ENCODE measurements at places on chromosomes 1 and 21. TPM values are rescaled to one million over a fixed set of nuclear protein-coding genes. Genes with fewer than 3 reads are reported as not detected.

Gene PADI6
- total RNA-seq: not detected

Gene S1PR1
- 63.9 TPM for total RNA-seq

Gene GPR37L1
- not detected for total RNA-seq

Gene TEX35
- total RNA-seq: not detected

- no peaks in the 10 kb centered on the region for H3K36me3 ChIP-seq
- no peak overlapping the region for H3K4me3 ChIP-seq
- H3K27ac ChIP-seq: no peak overlapping the region
- H3K27me3 ChIP-seq: no peaks in the 10 kb centered on the region
These were observed 329.4 kb upstream of the ESRRG start for GRCh38 chr1:217052626-217053025.

DNA sequence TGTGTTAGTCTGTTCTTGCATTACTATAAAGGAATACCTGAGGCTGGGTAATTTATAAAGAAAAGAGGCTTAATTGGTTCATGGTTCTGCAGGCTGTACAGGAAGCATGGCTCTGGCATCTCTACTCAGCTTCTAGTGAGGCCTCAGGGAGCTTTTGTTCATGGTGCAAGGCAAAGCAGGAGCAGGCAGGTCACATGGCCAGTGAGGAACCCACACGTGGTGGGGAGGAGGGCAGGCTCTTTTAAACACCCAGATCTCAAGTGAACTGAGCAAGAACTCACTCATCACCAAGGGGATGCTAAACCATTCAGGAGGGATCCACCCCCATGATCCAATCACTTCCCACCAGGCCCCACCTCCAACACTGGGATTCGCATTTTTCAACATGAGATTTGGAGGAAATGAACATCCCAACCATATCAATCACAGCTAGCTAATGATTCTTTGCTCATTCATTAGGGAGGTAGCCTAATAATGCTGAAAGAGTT lies 51.4 kb upstream of the RAP1A start:
- no peak for DNase-seq
- H3K4me1 ChIP-seq: peaks cover 14% of the 10 kb centered on the region
- no peaks in the 10 kb centered on the region for H3K27me3 ChIP-seq
- H3K36me3 ChIP-seq: no peaks in the 10 kb centered on the region
- H3K4me3 ChIP-seq: no peak overlapping the region
- H3K27ac ChIP-seq: no peak overlapping the region

- H3K4me3 ChIP-seq: no peak overlapping the region
- H3K36me3 ChIP-seq: peaks cover 33% of the 10 kb centered on the region
- no peaks in the 10 kb centered on the region for H3K27me3 ChIP-seq
- H3K4me1 ChIP-seq: peaks cover 15% of the 10 kb centered on the region
These were observed 47.0 kb downstream of the USP25 start for GRCh38 chr21:15776818-15777217.

DNA sequence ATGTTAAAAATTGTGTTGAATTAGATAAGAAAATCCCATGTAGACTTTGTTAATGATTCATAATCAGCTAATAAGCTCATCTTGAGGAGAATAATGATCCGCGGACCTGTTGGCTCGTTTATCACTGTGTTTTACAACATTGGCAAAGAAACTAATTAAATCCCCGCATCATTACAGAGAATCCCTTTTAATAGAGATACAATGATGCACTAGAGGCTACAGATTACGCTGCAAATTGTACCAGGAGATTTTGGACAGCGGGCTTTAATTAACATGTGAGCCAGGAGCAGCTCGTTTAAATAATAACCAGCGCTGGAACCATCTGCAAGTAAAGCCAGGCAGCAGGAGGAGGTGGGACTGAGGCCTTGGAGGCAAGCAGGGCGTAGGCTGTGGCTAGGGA lies 280.3 kb upstream of the POU3F1 start:
- DNase-seq: no peak
- no peak overlapping the region for H3K27ac ChIP-seq
- peaks cover 20% of the 10 kb centered on the region for H3K27me3 ChIP-seq
- no peak overlapping the region for H3K4me3 ChIP-seq

- H3K36me3 ChIP-seq: peaks cover 4% of the 10 kb centered on the region
- no peaks in the 10 kb centered on the region for H3K27me3 ChIP-seq
- no peaks in the 10 kb centered on the region for H3K4me1 ChIP-seq
- DNase-seq: no peak
- no peak overlapping the region for H3K4me3 ChIP-seq
- H3K27ac ChIP-seq: no peak overlapping the region
These were observed 53.3 kb downstream of the ZFYVE9 start for GRCh38 chr1:52195161-52195560.

DNA sequence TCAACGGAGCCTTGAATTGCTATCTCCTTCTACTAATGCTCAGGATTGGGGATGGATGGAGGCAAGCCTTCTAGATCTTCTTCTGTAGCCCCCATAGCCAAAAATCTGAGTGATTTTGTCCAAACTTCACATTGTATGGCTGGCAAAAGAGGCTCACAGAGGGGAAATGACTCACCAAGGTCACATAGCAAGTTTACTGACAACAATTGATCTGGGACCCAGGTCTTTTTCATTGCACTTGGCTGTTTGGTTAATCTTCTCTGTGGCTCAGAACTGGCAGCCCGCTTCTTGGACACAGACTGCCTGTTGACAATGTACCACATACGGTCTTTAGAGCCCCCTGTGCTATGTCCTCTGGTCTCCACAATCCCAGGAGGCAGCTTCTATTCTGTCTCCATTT lies 3.0 kb upstream of the LACTBL1 start:
- peaks cover 18% of the 10 kb centered on the region for H3K27me3 ChIP-seq
- H3K36me3 ChIP-seq: no peaks in the 10 kb centered on the region
- no peak overlapping the region for H3K27ac ChIP-seq
- no peak for DNase-seq

- no peaks in the 10 kb centered on the region for H3K27me3 ChIP-seq
- DNase-seq: no peak
- H3K27ac ChIP-seq: no peak overlapping the region
- H3K4me1 ChIP-seq: peaks cover 7% of the 10 kb centered on the region
These were observed 11.8 kb upstream of the MMEL1 start for GRCh38 chr1:2644591-2645101.

GRCh38 chr1:154998818-154999570 lies 3.6 kb upstream of the ZBTB7B start:
- peak overlapping the region; percentile 91 for H3K27ac ChIP-seq
- peak; percentile 91 for DNase-seq
- H3K4me3 ChIP-seq: peak overlapping the region; percentile 70

GRCh38 chr21:14877581-14878228 lies 187.1 kb downstream of the NRIP1 start:
- peaks cover 12% of the 10 kb centered on the region for H3K4me1 ChIP-seq
- H3K27me3 ChIP-seq: no peaks in the 10 kb centered on the region
- H3K4me3 ChIP-seq: no peak overlapping the region
- no peak overlapping the region for H3K27ac ChIP-seq
- no peaks in the 10 kb centered on the region for H3K36me3 ChIP-seq
